HT1080 (cell line): ENCODE measurements at places on chromosomes 7 and 10. TPM values are rescaled to one million over a fixed set of nuclear protein-coding genes. Genes with fewer than 3 reads are reported as not detected.

PON1 gene
- not detected in 2 replicates for total RNA-seq

DNA sequence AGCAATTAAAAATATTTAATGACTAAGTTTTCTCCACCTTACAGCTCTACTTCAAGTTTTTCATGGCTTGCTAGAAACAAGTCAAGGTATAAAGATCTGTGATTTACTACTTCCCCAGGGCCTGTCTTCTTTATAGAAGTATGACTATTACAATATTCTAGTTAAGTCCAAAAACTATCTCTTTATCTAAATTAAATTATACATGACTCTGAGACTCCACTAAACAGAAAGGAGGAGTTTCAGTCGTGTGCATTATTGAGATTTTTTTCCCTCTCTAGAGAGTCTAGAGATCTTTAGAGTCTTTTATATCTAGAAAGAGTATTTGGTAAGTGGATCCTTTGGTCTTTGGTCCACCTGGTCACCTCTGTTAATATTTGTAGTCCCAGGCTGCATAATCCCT, 100.7 kb downstream of the SEMA3E start:
- no peak for DNase-seq

DNA sequence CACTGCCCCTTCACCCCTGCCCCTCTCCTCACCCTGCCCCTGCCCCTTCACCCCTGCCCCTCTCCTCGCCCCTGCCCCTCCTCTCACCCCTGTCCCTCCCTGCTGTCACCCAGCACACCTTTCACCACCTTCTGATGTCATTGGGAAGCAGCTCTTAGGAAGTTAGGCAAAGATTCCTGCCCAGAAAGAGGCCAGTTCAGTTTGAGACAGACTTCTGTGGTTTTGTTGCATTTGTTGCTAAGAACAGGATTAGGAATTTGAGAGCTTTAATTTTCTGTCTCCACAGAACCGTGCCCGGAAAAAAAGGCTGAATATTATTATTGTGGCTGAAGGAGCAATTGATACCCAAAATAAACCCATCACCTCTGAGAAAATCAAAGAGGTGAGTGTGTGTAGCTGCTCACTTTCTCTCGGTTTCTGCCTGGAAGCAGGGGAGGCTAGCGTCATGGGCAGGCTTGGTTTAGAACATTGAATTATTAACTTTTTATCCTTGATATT, 39.6 kb downstream of the PFKP start:
- DNase-seq: no peak

SLC29A3 gene
- 1.4 and 1.6 TPM in 2 replicates for total RNA-seq

GRCh38 chr7:24455813-24456525, 117.3 kb upstream of the PALS2 start:
- DNase-seq: no peak

BTBD16 gene
- not detected in 2 replicates for total RNA-seq

DNA sequence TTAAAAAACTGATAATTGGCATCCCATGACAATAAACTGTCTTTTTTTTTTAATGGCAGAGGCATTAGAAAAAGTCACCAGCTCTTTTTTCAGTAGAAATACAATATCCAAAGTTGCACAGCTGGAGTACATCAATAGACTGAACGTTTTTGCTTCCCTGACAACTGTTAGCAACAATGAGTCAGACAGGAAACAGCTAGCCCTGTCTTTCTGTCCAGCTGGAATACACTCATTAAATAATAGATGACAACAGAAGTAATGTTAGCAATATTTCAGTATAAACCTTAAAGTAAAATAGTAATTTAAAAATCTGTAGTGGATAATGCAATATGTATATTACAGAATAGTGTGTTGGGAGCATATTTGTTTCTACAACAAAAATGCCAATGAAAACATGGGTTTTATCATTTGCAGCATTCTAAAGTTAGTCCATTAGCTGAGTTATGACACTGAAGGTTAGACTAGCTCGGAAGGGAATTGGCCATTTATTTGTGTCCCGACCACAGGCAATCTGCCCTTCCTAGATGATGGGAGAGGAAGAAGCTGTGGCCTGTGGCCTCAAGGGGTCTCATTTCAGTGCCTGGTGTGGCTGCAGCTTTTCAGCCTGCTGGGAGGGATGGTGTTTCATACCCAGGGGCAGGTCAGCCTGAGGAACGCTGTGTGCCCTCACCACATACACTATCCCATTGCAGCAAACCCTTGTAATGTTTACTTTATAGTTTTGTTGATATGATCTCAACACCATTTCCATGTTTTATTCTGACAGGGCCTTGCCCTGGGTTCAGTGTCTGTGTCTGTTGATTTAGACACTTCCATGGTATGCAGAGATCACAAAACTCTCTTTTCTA, 173.3 kb downstream of the SLC16A9 start:
- DNase-seq: peak; percentile 75

- no peak for DNase-seq
Observed at GRCh38 chr7:28243861-28244260, 63.3 kb upstream of the JAZF1 start.

DNA sequence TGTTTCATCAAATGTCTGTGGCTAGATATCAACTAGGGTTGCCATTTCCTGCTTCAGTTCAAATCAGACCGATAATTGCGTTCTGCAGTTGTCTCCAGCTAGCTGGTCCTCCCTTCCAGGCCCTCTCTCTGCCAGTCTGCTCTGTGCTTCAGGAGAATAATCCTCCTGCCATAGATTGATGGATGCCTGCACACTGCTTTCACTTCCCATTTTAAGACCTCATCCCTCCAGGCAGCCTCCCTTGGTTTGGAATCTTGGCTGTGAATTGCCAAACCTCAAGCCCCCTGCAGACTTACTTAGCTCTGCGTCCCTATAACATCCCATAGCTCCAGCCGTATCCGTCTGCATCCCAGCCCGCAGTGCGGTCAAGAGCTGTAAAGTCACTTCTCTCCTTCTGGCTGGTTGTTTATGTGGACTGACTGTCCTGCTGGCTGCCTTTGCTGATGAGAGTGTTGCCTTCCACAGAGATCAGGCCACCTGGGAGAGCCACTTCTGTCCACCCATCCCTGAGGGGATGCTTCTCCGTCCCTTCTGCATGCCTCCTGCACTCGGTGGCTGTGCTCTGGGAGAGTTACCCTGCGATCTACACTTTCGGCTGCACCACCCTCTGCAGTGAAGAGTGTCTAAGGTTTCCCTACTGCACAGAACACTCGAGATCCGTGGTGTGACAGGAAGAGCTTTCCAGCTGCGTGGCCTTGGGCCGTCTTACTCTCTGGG, 22.4 kb upstream of the KLF6 start:
- DNase-seq: peak; percentile 70
